Activated CD8-positive, alpha-beta memory T cell treated with anti-CD3 and anti-CD28 coated beads, Interleukin-2, amount 10 ng/mL, durations not matched to agents 7 days and 5 days (primary cell): ENCODE measurements at places on chromosomes 13 and 19. TPM values are rescaled to one million over a fixed set of nuclear protein-coding genes. Genes with fewer than 3 reads are reported as not detected.

NKPD1 gene
- 0.14 TPM for total RNA-seq

CGB1 gene
- not detected for total RNA-seq

FOXO1 gene
- 20.2 TPM for total RNA-seq

CYP4F11 gene
- total RNA-seq, result not detected

NCLN gene
- 67.3 TPM for total RNA-seq

FAM216B gene
- total RNA-seq, result not detected

- peak; percentile 50 for DNase-seq
These were observed 7.2 kb downstream of the AXL start for GRCh38 chr19:41226053-41226873.

DNA sequence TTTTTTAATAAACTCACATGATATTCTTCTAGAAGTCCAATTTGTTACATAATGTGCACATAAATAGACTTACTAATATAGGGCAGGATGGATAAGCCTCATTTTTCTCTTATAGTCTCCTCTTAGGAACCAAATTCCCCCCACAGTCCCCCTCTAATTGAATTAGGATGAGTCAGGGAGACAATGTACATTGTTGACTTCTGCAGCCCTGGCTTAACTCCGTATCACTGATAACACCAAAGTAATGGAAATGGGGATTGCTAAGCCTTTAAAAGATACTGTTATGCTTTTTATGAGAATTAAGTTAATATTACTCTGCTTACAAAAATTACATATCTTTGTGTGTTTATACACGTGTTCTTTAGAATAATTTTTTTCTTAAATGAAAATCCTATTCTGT, 5.1 kb upstream of the PCDH9 start:
- no peak for DNase-seq

DNA sequence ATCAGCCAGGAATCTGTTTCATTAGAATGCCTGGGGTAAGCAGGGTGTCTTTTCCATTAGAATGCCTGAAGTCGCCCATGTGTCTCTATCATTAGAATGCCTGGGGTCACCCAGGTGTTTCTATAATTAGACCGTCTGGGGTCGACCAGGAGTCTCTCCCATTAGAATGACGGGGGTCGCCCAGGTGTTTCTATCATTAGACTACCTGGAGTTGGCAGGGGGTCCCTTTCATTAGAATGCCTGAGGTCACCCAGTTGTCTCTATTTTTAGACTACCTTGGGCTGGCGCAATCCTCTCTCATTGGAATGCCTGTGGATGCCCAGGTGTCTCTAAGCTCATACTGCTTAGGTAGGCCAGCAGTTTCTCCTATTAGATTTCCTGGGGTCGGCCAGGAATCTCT, 1447.6 kb downstream of the UQCRFS1 start:
- DNase-seq, result no peak

GRCh38 chr13:90760639-90761038, 586.8 kb upstream of the MIR17HG start:
- DNase-seq, result no peak

DNA sequence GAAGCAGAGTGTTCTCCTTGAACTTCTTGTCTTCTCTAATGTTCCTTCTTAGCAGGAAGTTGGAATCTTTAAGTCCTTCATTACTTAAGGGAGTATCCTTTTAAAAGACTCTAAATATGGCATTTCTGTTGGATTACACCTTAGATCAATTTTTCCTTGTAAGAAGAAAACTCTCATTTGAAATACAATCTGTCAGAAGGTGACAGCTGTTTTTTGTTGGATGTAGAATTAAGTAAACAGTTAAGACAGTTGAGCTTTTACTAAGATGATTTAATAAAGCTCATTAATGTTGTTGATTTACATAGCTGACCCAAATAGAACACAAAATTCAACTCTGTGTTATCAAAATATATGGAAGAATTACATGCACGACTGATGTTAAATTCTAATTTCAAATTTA, 16.7 kb upstream of the MBNL2 start:
- no peak for DNase-seq

DNA sequence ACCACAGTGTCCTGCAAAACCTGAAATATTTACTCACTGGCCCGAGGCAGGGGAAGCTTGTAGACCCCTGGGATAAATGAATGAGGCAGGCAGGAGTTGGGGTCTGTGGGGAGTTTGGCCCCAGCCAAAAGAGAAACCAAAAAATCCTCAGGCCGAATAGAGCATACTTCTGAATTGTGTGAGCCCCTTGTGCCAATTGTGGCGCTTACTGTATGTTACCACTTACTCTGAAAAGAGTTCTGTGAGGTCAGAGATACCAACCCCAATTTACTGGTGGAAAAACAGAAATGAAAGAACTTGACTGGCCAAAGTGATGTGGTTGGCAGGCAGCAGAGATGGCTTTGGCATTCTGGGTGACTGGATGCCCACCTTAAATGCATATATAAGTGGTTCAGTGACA, 6.9 kb downstream of the CARM1 start:
- DNase-seq, result no peak

DNA sequence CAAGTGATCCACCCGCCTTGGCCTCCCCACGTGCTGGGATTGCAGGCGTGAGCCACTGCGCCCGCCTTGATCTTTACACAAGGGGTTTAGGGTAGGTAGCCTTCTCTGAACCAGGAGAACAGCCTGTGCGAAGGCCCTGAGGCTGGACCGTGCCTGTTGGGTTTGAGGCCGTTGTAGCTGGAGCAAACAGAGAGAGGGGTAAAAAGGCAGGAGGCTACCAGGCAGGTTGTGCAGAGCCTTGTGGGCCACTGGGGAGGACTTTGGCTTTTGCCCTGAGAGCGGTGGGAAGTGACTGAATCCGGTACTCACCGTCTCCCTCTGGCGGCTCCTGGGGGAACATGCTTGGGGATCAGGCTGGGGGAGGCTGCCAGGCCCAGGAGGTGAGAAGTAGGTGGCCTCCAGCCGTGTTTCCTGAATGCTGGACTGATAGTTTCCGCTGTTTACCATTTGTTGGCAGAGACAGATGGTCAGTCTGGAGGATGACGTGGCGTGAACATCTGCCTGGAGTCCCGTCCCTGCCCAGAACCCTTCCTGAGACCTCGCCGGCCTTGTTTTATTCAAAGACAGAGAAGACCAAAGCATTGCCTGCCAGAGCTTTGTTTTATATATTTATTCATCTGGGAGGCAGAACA, 24.6 kb downstream of the SPC24 start:
- peak; percentile 75 for DNase-seq

DNA sequence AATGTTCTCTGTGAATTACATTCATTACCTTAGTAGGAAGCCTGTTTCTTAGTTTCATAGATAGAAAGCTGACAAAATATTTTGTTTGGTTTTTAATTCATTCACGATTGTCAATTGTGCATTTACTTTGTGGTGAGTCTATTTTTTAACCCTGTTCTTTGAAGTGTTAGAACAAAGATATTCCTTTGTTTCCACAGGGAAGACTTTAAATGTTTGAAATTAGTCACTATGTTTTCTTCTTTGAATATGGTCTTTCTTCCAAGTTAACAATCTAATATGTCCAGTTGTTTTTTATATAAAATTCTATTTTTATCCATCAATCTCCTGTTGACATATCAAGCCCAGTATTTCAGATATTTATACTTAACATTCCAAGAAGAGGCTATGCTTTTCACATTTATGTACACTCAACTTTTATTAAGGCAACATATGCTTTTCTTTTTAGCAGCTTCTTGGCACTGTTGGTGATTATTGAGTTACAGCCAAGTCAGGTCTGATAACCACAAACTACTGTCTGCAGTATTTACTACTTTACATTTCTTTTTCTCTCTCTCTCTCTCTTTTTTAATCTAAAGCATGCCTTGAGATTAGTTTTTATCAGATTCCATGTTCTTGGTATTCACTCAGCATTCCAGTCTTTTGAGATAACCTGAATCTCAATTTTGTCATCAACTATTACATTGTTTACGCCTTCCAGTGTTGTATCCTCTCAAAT, 812.8 kb upstream of the SLC10A2 start:
- DNase-seq, result no peak

DNA sequence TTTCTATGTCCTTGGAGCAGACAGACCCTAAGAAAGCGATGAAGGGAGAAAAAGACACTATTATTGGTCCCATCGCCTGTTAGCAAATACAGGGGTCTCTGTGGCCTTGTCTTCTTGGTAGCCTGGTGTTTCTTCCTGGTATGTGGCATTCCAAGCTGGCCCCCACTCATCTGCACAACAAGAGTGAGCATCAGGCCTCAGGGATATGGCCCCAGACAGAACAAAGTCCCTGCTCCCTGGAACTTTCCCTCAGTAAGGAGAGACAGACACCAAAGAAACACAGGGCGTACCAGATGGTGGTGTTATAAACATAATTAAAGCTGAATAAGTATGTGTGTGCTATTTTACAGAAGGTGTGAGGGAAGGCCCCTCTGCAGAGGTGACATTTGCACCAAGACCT, 48.2 kb upstream of the KPNA3 start:
- DNase-seq, result no peak

DNA sequence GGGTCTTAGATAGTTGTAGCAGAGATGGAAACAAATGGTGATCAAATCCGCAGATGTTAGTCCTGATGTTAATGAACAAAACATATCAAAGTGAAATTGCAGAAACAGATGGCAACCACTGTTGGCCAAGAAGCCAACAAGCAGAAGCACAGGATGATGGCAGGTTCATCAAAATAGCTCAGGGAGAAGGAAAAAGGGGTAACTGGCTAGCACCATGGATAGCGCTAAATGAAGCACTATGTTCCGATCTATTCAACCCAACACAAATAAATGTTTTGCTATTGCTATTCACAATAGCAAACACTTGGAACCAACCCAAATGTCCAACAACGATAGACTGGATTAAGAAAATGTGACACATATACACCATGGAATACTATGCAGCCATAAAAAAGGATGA, 413.7 kb downstream of the FGF14 start:
- DNase-seq, result no peak
